ENCODE measurements at places on chromosomes 6 and 20.

DNA sequence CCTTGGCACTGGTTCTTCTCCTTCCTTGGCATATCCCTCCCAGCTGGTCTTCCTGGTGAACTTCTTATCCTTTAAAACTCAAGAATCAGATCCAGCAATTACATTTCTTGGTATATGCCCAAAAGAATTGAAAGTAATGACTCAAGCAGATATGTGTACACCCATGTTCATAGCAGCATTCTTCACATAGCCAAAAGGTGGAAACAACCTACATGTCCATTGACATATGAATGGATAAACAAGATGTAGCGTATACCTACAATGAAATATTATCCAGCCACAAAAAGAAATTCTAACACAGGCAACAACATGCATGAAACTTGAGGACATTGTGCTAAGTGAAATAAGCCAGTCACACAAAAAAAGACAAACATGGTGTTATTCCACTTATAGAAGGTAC lies 103.7 kb upstream of the NT5E start:
- DNase-seq, result no peak

GRCh38 chr6:125985979-125986300 lies 400 bp upstream of the TRMT11 start:
- DNase-seq, result no peak

- DNase-seq, result no peak
Observed at GRCh38 chr20:51132279-51132678, 109.4 kb upstream of the KCNG1 start.

- peak; percentile 55 for DNase-seq
Observed at GRCh38 chr6:109526905-109527628, 44.0 kb upstream of the ZBTB24 start.

DNA sequence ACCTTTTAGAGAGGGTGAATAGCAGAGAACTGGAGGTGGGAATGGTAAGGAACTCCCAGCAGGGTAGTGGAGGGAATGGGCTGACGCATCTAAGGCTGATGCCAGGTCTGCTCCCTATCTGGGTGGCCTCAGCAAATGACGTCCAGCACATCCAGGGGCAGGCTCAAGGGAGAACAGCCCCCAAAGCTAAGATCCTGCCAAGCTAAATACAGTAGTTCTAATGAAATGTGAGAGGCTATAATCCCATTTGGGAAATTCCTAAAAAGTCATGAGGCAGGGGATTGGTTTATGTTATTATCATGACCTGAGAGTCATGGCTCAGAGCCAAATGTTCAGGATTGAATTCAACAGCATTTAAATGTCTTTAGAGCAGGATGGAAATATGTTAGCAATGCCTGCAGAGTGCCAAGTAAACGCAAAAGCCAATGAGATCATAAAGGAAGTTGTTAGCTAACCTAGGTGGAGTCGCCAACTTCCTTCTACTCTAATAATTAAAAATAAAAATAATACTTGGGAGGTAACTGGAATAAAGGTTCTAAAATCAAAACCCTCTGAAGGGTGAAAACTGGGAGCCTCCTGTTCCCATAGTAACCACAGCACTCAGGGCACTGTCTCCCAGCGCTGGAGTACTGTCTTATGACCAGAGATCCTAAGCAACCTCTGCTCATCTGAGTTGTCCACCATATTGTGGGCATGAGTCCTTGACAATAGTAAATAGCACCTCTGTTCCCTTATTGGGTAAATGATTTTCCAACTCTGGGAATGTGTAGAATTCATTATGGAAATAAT lies 34.8 kb downstream of the IYD start:
- peak; percentile 9 for DNase-seq

DNA sequence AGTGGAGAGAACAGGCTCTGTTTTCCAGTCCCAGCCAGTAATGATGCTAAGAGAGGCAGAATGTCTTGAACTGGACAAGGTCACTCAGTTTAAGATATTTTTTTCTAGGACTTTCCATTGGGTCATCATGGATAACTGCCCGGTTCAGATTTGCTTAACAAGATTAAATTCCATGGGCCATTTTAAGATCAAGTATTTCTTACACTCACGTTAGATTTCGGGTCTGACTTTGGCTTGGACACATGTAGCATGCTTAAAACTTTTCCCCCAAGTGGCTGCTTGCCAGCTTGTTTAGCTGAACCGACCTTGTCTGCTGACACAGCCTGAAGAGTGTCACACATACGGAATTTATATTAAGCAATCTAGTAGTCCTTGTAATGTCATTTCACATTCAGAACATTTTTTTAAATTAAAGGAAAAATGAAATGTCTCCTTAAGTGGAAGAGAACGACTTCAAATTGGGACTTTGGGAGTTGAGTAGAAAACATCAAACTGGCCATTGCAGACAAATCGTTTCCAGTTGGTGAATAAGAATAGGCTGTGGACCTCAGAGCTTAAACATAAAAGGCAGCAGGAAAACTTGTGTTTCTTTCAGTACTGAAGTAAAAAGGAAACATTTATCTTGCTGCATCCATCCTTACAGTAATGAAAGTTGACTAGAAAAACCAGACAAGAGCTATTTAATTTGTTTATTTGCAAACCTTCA lies 29.0 kb downstream of the ARMC2 start:
- no peak for DNase-seq

GRCh38 chr20:25047766-25048165 lies 10.2 kb downstream of the ACSS1 start:
- DNase-seq, result no peak

DNA sequence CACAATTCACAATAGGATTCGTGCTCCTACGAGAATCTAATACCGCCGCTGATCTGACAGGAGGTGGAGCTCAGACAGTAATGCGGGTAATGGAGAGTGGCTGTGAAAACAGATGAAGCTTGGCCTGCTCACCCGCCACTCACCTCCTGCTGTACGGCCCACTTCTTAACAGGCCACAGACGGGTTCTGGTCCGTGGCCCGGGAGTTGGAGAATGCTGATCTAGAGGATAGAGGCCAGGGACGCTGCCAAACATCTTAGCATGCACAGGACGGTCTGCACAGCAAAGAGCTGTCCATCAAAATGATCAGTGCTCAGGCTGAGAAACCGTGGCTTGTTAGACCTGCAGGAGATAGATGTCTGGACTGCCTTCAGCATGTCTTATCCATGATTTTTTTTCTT lies 186.4 kb downstream of the SASH1 start:
- no peak for DNase-seq

DNA sequence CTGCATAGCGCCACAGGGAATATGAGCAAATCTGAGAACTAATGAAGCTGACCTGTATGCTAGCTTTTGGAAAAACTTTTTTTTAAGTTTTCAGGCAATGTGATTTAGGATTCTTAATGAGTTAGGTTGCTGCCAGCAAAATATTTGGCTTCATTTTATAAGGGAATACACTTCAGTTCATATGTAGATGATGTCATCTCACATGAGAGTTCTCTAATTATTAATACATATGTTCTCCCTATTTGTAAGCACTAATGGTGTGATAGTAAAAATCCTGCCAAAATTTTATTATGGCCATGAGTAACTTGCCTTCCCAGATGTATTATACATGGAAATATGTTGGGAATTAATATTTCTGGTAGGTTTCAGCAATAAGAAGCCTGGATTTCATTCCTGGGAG lies 573.8 kb downstream of the EPM2A start:
- DNase-seq, result no peak

DNA sequence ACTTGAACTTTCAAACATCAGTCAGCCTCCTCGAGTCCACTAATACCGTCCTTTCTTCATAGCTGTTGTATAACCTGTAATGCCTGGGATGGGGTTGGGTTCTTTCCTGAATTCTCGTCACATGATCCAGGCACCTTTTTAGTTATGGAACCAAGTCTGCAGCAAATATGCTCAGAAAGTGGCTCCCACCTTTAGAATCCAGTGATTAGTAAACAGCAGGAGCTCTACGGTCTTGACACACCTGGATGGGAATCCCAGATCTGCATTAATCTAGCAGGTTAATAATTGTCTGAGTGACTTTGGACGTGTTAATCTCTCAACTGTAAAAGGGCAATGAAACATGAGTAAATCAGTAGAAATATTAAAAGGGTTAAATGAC lies 729 bp upstream of the ZHX3 start:
- no peak for DNase-seq

DNA sequence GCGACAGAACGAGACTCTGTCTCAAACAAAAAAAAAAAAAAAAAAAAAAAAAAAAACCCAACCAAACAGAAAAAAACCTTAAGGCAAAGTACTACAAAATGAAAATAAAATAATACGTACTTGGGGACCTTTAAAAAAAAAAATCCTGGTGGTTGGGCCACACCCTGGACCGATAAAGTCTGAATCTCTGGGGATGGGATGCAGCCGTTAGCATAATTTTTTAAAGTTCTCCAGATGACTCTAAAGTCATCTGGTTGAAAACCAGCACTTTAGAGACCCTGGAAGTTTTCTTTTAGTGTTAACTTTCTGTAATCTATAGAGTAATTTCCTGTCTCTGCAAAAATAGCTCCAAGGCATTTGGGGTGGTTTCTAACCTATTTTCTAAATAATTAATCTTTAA lies 142.9 kb upstream of the SALL4 start:
- no peak for DNase-seq

DNA sequence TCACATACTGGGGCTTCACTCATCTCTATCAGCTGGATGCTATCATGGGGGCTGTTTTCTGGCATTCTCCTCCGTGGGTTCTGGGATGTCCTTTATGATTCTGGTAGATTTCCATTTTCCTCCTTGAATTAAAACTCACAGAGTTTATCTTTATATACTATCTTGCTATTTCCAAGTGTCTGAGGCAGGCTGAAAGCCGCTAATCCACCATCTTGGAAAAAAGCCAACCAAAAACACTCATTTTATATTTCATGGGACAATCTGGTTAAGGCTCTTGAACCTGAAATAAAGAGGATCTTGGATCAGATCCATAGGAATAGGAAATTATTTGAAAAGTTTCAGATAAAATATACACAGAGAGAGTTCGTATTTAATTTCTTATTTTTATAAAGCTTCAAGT lies 86.0 kb downstream of the AFG1L start:
- no peak for DNase-seq

DNA sequence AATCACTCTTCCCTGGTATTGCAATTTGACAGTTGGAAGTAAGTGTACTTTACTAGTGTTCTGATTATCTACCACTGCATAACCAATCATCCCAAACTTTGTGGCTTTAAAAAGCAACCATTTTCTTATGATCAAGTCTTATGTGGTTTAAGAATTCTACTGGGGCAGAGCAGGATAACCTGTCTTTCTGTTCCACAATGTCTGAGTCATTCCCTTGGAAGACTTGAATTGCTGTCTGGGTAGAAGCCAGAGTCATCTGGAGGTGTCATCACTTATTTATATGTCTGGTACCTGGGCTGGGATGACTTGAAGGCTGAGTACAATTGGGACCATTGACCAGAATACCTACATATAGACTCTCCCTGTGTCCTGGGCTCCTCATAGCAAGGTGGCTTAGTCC lies 644.3 kb downstream of the HDGFL1 start:
- DNase-seq, result no peak

- DNase-seq, result no peak
Observed at GRCh38 chr6:159112714-159113113, 56.5 kb upstream of the FNDC1 start.

DNA sequence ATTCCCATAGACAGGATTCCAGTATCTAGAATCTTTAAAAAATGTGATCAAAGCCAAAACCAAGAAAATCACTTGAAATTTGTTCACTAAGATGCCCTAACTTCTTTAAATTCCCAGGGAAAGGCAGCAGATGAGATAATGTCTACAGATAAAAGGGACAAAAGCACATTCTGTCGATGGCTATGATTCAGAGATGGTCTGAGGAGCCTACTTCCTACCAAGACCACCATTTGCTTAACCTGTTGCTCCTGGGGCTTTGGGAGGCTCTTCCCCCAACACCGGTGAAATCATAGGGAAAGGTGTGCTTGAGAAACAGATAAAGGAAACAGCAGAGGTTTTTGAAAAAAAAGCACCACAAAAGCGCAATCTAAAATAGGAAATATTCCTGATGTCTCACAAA lies 118.3 kb upstream of the MAP7 start:
- no peak for DNase-seq

GRCh38 chr6:3868544-3868943 lies 19.4 kb downstream of the FAM50B start:
- no peak for DNase-seq

- no peak for DNase-seq
Observed at GRCh38 chr6:168250250-168250649, 69.3 kb downstream of the DACT2 start.

DNA sequence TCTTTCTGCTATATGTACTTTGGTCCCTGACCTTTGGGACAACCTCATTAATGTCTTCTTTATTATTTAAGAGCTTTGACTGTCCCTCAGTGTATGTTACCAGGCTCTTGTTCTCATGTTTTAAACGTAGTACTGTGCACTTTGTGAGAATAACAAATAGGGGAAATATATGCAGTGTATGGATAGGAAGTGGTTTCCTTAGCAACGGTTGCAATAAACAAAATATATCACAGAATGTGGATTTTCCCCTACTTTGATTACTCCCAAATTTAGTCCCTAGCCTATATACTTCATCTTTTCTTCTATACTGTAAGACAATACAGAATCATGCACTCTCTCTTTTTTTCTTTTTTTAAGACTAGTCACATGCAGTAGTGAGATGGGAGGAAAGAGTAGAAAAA lies 123.8 kb upstream of the AKIRIN2 start:
- DNase-seq, result no peak

DNA sequence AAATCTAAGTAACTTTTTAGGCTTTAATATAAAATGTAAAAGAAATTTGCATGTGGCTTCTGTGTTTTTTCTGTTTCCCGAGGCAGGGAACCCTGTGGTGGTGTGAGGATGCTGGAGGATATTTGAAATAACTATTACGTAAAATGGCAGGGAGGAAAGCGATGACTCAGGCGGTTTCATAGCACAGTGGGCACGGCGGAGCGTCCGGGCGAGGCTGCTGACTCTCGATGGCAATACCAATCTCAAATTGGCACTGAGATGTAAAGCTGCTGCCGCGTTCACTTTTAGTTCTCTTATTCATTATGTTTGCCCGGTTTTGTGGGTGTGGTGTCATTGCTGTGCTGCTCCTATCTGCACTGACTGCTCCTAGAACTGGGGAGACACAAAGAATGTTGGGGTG lies 254.3 kb downstream of the THBS2 start:
- no peak for DNase-seq

GRCh38 chr20:58847463-58847862 lies 3.2 kb downstream of the GNAS-AS1 start:
- no peak for DNase-seq

- no peak for DNase-seq
Observed at GRCh38 chr20:10531848-10532247, 96.7 kb downstream of the SLX4IP start.

DNA sequence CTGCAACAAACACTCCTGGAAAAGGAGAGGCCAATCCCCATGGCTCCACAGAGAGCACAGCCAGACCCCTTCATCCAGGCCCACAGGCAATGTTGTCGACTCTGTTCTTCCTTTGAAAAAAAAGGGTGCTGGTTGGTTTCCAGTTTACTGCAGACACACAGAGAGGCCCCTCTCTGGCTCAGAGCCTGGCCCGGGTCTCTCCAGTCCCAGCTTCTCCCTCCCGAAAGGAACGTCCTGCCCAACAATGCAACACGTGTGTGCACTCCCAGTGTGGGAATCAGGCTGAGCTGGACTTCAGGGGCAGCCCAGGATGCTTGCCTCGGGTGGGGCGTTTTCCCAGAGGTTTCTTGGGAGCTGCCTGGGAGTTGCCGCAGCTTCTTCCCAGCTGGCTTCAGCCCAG lies 4.5 kb upstream of the NKAIN4 start:
- no peak for DNase-seq
